Fibroblast of villous mesenchyme (primary cell): ENCODE measurements at places on chromosomes 4 and X.

GRCh38 chr4:87100168-87100567 is 120.2 kb downstream of the KLHL8 start:
- DNase-seq = no peak

- no peak for DNase-seq
Observed at GRCh38 chr4:78410676-78411075, 140.9 kb upstream of the ANXA3 start.

DNA sequence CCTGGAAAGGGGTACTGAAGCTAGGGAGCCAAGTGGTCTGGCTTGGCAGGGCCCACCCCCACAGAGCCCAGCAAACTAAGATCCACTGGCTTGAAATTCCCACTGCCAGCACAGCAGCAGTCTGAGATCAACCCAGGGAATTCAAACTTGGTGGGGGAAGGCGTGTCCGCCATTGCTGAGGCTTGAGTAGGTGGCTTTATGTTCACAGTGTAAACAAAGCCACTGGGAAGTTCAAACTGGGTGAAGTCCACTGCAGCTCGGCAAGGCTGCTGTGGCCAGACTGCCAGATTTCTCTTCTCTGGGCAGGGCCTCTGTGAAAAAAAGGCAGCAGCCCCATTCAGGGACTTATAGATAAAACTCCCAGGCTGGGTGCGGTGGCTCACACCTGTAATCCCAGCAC is 58.9 kb downstream of the TFDP3 start:
- no peak for DNase-seq

DNA sequence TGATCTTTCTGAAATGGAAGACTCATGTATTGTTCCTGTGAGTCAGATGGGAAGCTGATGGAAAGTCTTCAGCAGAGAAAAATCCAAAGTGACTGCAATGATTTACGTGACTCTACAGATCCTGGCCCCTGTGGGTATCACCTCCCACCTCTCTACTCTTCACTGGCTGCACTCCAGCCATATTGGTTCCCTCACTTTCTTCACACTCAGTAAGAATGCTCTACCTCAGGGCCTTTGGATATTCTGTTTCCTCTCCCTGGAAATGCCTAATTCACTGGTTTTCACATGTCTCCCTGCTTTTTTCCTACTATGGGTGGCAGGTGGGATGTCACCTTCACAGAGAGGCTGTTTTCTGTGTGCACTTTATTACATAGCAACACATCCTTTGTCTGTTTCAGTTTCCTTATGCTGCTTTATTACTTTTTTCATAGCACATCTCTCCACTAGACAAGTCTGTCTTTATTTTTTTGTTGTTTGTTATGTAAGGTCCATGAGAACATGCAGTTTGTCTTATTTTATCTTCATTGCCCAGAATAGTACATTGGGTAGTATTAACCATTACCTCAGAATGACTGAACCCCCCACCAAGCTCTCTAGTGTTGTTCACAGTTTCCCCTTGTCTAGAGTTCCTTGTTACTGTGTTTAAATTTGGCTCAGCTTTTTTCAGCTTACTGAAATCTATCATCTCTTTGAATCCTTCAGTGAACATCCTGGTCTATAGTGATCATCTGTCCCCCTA is 57.6 kb upstream of the CLNK start:
- DNase-seq = no peak

GRCh38 chr4:30875658-30876269 is 155.6 kb downstream of the PCDH7 start:
- DNase-seq = peak; percentile 17

- peak; percentile 41 for DNase-seq
Observed at GRCh38 chrX:71917621-71918343, 7.1 kb downstream of the NHSL2 start.

GRCh38 chr4:4406455-4407298 is 19.8 kb downstream of the NSG1 start:
- no peak for DNase-seq

GRCh38 chr4:145868637-145869409 is 69.8 kb downstream of the ZNF827 start:
- no peak for DNase-seq

DNA sequence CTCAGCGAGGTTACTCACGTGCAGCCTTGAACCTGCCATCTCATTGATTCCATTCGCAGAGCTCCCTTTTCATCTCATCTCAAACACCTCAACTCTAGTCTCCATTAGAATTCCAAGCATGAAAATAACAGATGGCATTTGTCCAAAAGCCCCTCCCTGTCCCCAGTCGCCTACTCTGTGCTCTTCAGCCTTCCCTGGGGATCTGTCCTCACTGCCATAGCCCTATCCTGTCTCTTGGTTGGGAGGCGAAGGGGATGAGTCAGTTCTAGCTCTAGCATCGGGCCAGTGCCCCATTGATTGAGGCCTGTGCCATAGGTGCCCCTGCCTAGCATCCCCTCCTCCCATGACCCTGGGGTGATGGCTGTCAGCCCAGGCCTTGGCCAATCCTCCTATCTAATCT is 134.0 kb upstream of the PJA1 start:
- DNase-seq = no peak

DNA sequence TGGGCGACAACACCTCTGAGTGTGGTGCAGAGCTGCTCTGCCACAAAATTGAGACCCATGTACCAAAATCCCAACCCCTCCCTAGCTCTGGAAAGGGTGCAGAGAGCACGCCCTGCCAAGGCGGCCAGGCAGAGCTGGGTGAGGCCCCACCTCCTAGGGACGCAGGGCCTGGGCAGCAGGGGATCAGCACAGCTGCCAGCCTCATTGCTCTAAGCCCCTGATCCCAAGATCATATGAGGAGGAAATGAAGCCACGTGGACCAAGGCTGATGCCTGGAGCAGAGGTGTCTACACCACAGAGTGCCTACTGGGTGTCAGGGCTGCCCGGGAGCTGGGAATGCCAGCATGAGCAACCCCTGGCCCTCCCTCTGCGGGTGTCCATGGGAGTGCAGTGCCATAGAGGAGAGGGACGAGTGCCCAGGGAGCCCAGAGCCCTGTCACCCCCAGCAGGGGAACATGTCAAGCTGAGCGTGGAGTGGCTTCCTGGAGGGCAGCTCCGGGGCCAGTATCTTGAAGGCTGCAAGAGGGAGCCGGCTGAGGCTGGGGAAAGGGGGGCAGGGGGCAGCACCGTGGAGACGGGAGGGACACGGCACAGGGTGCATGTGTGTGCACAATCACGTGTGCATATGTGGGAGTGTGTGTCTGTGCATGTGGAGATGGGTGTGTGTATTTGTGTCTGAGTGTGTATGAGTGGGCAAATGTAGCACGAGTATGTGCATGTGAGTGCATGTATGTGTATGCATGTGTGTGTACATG is 63.9 kb upstream of the PSAPL1 start:
- DNase-seq = no peak

- no peak for DNase-seq
Observed at GRCh38 chr4:136055360-136055759, 1476.9 kb downstream of the PCDH18 start.

DNA sequence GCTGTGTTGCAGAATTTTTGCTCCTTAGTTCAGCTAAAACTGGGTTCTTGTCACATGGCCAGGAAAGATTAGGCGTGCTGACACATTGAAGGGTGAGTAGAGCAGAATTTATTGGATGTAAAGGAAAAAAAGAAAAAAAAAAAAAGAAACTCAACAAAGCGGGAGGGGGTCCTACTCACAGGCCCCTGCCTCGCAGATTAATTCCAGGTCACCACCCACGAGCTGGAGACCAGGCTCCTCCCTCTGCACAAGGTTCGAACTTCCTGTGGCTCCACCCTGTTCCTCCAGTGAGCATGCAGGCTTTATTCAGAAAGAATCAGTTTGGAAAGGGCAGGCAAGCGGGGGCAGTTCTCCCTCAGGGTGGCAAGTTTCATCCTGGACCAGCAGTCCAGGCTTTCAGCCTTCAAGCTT is 17.1 kb downstream of the MGST2 start:
- DNase-seq = no peak

DNA sequence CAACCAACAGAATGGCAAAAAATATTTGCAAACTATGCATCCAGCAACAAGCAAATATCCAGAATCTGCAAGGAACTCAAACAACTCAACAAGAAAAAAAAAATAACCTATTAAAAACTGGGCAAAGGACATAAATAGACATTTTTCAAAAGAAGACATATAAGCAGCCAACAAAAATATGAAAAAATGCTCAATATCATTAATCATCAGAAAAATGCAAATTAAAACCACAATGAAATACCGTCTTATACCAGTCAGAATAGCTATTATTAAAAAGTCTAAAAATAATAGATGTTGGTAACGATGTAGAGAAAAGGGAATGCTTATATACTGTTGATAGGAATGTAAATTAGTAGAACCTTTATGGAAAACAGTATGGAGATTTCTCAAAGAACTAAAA is 53.4 kb downstream of the WDR19 start:
- DNase-seq = no peak

GRCh38 chr4:182276210-182277109 is 33.3 kb downstream of the TENM3 start:
- no peak for DNase-seq

- no peak for DNase-seq
Observed at GRCh38 chr4:67776746-67777145, 22.6 kb upstream of the GNRHR start.

- no peak for DNase-seq
Observed at GRCh38 chrX:74535086-74535407, 79.4 kb downstream of the RLIM start.

DNA sequence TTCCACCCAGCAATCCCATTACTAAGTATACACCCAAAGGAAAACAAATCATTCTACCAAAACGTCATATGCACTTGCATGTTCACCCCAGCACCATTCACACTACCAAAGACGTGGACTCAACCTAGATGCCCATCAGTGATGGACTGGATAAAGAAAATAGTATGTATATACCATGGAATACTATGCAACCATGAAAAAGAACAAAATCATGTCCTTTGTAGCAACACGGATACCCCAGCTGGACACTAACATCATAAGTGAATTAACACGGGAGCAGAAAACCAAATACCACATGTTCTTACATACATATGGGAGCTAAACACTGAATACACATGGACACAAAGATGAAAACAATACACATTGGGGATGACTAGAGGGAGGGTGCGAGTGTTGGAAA is 309.1 kb upstream of the KLF3 start:
- no peak for DNase-seq
